ENCODE measurements at places on chromosomes 16 and 17. TPM values are rescaled to one million over a fixed set of nuclear protein-coding genes. Genes with fewer than 3 reads are reported as not detected.

The KIF18B gene
- 1.7 TPM for total RNA-seq

The UTS2R gene
- total RNA-seq: not detected

The TMEM100 gene
- total RNA-seq: 0.12 TPM

The KRT16 gene
- total RNA-seq: 0.12 TPM

The OR3A2 gene
- under 0.01 TPM for total RNA-seq

The KRT9 gene
- not detected for total RNA-seq

The PYDC1 gene
- total RNA-seq: not detected

The AGRP gene
- total RNA-seq: not detected

The CA5A gene
- not detected for total RNA-seq

The PRSS8 gene
- total RNA-seq: not detected

The YBX2 gene
- under 0.01 TPM for total RNA-seq

The CDH5 gene
- 0.50 TPM for total RNA-seq

Data from uterine smooth muscle cell (primary cell).